K562 (cell line): ENCODE measurements at places on chromosomes 11 and 22. TPM values are rescaled to one million over a fixed set of nuclear protein-coding genes. Genes with fewer than 3 reads are reported as not detected.

DNA sequence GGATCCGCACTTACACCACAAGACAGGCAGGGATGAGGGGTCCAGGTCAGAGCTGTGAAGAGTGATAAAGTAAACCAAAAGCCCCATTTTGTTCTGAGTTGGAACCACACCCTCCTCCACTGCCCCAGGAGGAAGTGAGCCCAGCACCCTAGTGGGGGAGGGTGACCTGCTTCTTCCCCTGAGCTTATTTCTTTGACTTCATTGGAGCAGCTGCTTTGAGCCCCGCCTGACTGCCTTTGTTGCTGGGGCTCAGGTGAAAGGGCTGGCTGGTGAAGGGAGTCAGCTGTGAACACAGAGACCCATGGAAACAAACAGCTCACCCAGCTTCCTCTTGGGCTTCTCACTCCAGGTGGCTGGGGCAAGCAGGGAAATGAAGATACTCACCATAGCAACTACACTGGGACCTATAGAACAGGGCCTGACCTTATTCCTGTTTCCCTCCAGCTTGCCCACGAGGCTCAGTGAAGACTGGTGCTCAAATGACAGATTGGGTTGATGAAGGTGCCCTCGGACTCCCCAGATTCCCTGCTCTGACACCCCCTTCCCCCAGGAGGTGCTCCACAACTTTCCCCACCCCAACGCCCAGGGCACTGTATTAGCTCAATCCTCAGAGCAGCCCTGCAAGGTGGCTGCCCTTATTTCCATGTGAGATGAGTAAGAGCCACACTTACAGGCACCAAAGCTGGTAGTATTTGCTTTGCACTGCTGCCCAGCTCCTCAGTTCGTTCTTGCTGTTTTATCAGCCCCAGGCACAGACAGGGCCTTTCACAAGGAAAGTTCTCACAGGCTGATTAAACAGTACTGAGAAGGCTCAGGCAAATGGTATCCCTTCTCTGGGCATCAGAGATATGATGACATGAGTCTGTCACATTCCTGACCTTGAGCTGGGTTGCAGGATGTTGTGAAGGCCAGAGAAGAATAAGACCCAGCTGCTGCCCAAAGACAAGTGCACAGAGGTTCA, 2.4 kb downstream of the UCP2 start:
- peak; percentile 88 for DNase-seq

The KREMEN1 gene
- total RNA-seq, result 8.8 and 11.5 TPM in 2 replicates

GRCh38 chr11:57484141-57484710, 23.9 kb downstream of the RTN4RL2 start:
- DNase-seq, result no peak

The GSTT2B gene
- not detected in 2 replicates for total RNA-seq

The APOC3 gene
- total RNA-seq, result 1.1 and 1.7 TPM in 2 replicates

DNA sequence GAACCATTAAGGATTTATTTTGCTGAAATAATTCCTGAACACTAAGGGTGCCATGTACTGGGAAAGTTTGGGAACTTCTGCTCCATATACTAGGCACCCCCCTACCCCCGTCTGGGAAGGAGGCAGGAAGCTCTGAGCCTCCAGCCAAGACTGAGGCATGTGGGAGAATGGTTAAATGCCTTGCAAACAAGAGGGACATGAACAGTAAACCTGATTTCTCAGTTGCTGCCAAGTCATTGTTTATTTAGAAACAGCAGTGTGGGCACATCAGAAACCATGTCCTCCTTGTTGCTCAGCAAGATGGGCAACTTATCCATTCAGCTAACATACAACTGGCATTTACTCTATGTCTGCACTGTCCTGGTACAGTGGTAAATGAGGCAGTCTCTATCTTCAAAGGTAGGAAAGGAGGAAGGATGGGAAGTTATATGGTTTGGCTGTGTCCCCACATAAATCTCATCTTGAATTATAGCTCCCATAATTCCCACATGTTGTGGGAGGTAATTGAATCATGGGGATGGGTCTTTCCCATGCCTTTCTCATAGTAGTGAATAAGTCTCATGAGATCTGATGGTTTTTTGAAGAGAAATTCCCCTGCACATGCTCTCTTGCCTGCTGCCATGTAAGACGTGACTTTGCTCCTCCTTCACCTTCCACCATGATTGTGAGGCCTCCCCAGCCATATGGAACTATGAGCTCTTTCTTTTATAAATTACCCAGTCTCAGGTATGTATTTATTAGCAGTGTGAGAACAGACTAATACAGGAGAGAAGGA, 459.1 kb downstream of the MIAT start:
- DNase-seq, result no peak

DNA sequence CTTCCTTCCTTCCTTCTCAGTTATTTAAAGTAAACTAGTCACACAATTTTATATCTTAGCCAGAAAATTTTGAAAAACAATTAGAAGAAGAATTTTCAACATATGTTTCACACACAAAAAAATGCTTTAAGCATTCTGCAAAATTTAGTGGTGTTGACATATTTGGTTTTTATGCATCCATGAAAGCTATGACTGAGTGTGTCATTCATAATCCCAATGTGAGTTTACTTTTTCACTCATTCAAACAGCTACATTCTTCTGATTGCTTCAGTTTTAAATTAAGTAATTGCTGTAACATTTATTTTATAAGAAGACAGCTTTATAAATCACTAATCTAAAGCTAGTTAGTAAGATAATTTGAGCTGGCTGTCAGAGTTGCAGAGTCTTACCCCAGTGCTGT, 453.5 kb downstream of the LRRC4C start:
- DNase-seq, result no peak

- DNase-seq, result no peak
These were observed 23.0 kb downstream of the USP47 start for GRCh38 chr11:11864803-11865202.

DNA sequence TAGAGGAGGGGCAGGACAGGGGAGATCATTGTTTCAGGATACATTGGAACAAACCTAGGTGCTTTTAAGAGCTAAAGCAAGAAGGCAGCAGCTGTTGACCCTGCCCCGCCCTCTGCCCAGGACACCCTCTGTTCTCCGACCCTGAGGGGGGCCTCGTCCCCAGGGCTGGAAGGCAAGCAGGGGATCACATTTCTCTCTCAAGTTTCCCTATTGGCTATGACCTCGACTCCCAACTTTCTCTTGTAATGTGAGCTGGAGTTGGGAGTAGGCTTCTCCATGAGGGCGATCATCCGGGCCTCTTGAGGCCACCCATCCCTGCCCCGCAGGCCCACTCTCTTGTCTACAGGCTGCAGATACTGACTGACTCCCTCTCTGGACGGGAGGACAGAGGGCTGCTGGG, 37.7 kb downstream of the DSCAML1 start:
- DNase-seq, result no peak

The MS4A7 gene
- 0.20 TPM in 1 of 2 replicates, not detected in the other for total RNA-seq

The ZNRF3 gene
- total RNA-seq, result 5.9 and 6.1 TPM in 2 replicates

DNA sequence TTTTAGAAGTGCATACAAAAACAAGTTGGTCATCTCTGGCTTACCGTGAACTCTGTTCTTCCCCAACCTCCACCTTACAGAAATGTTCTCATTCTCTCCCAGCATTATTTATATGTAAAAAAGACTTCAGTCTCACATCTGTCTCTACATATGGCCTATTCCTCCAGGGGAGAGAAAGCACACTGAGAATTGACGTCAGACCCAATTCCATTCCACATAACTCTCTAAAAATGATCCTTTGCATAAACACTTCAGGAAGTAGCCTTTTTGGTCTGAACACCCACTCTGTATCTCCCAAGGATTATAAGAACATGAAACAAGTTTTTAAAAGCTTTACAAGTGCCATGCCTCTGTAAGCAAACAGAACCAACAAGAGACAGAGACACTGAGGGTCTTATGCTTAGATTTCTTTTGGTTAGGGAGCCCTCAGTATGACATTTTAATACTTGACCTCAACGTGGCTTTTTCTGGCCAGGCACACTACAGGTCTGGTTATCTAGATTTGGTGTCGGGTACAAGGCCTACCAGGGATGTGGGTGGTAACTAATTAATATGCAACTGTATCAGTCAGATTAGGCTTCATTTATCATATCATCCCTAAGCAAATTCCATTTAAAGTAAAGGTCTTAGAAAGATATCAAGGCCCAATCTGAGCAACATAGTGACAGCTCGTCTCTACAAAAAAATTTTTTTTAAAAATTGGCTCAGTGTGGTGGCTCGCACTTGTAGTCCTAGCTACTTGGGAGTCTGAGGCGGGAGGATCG, 48.5 kb upstream of the PPP2R1B start:
- DNase-seq, result no peak

The CYTH4 gene
- total RNA-seq, result 0.58 and 0.75 TPM in 2 replicates

DNA sequence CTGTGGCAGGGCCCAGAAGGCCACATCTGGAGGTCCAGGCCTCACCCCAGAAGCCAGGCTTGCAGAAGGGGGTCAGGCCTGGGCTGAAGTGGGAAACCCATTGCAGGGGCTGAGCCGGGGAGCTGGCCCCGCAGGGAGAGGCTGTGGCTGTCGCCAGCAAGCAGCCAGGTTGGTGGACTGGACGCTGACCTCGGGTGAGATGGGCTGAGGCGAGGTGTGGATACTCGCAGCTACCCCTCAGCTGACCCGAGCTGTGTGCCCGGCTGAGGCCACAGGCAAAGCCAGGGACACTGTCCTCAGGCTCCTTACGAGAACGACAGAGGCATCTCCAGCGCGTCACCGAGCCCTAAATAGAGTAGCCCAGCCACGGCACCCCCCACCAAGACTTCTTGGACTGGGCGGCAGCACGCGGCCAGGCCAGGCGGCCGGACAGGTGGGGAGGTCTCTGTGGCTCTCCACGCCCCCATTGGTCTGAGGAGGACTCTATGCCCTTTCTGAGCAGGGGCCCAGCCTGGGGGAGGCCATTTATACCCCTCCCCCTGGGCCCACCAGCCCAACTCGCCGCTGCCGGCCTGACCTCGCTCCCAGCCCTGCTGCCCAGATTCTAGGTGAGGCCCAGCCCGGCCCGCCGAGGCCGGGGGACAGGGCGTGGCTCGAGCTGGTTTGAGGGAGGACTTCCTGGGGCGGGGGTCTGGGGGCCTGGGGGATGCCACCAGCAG, at the start of gene TNNI2:
Gene TNNI2 (plus strand): TSS at position 556 of the 719 bp plus-strand sequence. CDS start 716 bp downstream, outside the sequence.
- DNase-seq, result no peak

GRCh38 chr11:90204832-90205646, 17.8 kb downstream of the CHORDC1 start:
- peak; percentile 41 for DNase-seq

The METTL15 gene
- total RNA-seq, result 12.5 and 15.9 TPM in 2 replicates

- DNase-seq, result no peak
These were observed 21.6 kb upstream of the BID start for GRCh38 chr22:17795661-17796548.

The C11orf21 gene
- total RNA-seq, result 2.1 and 2.6 TPM in 2 replicates

DNA sequence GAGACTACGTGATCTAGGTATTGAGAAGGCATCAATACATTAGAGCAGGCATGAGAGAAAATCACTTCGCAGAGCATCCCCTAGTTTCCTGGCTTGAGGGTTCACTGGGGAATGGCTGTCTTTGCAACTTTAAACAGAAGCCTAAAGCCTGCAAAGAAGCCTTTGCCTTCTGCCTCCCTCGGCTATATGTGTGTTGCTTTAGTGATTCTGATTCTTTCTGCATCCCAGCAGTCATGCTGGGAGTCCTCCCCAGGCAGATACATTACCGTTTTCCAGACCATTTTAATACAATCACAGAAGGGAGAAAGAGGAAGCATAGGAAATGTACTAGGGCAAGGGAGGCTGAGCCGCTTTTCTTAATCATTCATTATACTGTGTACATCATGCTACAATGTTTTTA, 773.2 kb upstream of the LRRC4C start:
- no peak for DNase-seq
